ENCODE measurements at places on chromosomes 7 and 10. TPM values are rescaled to one million over a fixed set of nuclear protein-coding genes. Genes with fewer than 3 reads are reported as not detected.

Gene STAMBPL1
- 55.2 TPM for total RNA-seq

Gene EBLN1
- not detected for total RNA-seq

Gene PKD2L1
- total RNA-seq: not detected

Gene AFAP1L2
- 1.4 TPM for total RNA-seq

Gene TYW1
- total RNA-seq: 15.8 TPM

Gene TMEM273
- 0.58 TPM for total RNA-seq

Gene STEAP1B
- total RNA-seq: 25.3 TPM

Gene CYP3A5
- under 0.01 TPM for total RNA-seq

Gene FAM24A
- not detected for total RNA-seq

Gene CLRN3
- not detected for total RNA-seq

Gene STAG3
- 1.1 TPM for total RNA-seq

Gene KIAA1549
- total RNA-seq: 0.56 TPM

Gene SLC18A2
- total RNA-seq: not detected

Gene PODXL
- 29.1 TPM for total RNA-seq

Gene VSTM2A
- not detected for total RNA-seq

Gene GPR22
- not detected for total RNA-seq

Gene SUGCT
- 17.8 TPM for total RNA-seq

Gene ZDHHC4
- total RNA-seq: 58.6 TPM

Gene CDK14
- 39.7 TPM for total RNA-seq

Gene MICALL2
- 20.9 TPM for total RNA-seq

Gene GPR26
- not detected for total RNA-seq

Gene CRYGN
- total RNA-seq: 0.56 TPM

Gene WIPF3
- total RNA-seq: not detected

Gene ACSL5
- 0.96 TPM for total RNA-seq

Gene EPO
- not detected for total RNA-seq

Gene ACTL6B
- total RNA-seq: not detected

Gene PRF1
- not detected for total RNA-seq

Gene TRDMT1
- 5.6 TPM for total RNA-seq

Gene SFTPA1
- not detected for total RNA-seq

Gene VSIR
- 26.5 TPM for total RNA-seq

Gene AIMP2
- total RNA-seq: 56.0 TPM

Gene ANXA8
- 0.19 TPM for total RNA-seq

Gene FGFBP3
- 0.56 TPM for total RNA-seq

Gene TRIL
- total RNA-seq: 0.56 TPM

Gene SEMA3C
- total RNA-seq: 195 TPM
